ENCODE measurements at places on chromosomes 12 and 14.

DNA sequence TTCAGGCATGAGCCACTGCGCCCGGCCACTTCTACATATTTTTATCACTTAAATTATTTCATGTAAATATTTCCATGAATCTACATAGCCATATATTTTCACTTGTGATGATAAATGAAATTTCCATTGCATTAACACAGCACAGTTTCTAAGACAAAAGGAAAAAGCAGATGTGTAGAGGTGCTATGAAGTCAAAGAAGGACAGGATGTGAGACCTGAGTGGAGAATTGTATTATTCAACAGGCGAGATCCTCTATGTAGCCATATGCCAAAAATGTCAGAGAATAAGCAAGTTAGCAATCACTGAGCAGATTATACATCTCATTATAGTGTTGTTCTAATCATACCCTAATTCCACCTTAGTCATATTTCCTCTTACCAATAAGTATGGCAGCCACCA lies 38.1 kb downstream of the ATF7 start:
- no peaks in the 10 kb centered on the region for H3K27me3 ChIP-seq
- H3K27ac ChIP-seq: no peak overlapping the region
- H3K4me1 ChIP-seq: peaks cover 11% of the 10 kb centered on the region

DNA sequence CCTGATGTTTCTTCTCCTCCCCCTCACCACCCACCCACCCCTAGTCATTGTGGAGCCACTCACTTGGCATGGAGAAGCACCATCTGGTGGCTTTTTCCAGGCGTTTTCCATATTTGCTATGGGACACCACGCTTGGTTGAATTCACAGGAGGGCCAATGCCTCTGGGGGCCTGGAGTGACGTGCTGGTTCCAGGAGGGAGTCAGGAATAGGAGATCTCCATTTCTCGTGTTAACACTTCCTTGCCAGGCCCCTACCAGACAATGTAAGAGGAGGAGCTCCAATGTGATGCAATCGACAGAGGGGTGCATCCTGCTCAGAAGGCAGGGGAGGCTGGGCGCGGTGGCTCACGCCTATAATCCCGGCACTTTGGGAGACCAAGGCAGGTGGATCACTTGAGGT lies 21.6 kb upstream of the TESC start:
- no peak overlapping the region for H3K4me3 ChIP-seq
- no peak overlapping the region for H3K27ac ChIP-seq
- peaks cover 19% of the 10 kb centered on the region for H3K4me1 ChIP-seq
- H3K36me3 ChIP-seq: no peaks in the 10 kb centered on the region
- no peaks in the 10 kb centered on the region for H3K27me3 ChIP-seq

- H3K4me3 ChIP-seq: no peak overlapping the region
- H3K27me3 ChIP-seq: no peaks in the 10 kb centered on the region
- no peaks in the 10 kb centered on the region for H3K36me3 ChIP-seq
- H3K27ac ChIP-seq: no peak overlapping the region
Observed at GRCh38 chr12:94596596-94596995, 53.8 kb downstream of the TMCC3 start.

GRCh38 chr12:12212769-12213168 lies 54.1 kb downstream of the LRP6 start:
- no peak overlapping the region for H3K4me3 ChIP-seq
- H3K4me1 ChIP-seq: peaks cover 3% of the 10 kb centered on the region
- DNase-seq: no peak
- H3K27me3 ChIP-seq: no peaks in the 10 kb centered on the region
- H3K36me3 ChIP-seq: no peaks in the 10 kb centered on the region
- H3K27ac ChIP-seq: no peak overlapping the region

Data from thymus (tissue), 14 donors.